ENCODE measurements at places on chromosomes 11 and 22.

- DNase-seq = no peak
Observed at GRCh38 chr22:47155131-47155885, 392.9 kb downstream of the TBC1D22A start.

- DNase-seq = no peak
Observed at GRCh38 chr11:118156531-118157185, 4.0 kb upstream of the SCN4B start.

DNA sequence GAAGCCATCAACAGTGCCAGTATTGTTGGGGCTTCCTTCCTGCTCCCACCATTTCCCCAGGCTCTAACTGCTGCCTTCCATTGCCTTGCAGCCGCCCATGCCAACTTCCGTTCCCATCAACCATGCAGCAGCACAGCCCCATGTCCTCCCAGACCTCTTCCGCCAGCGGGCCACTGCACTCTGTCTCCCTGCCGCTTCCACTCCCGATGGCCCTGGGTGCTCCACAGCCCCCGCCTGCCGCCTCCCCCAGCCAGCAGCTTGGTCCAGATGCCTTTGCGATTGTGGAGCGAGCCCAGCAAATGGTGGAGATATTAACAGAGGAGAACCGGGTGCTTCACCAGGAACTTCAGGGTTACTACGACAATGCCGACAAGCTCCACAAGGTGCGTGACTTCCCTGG, 53.3 kb downstream of the AMOTL1 start:
- DNase-seq = no peak

GRCh38 chr11:77147668-77148321, 19.7 kb downstream of the MYO7A start:
- no peak for DNase-seq

GRCh38 chr11:68371171-68372041, 59.0 kb downstream of the LRP5 start:
- DNase-seq = no peak
